ENCODE measurements at places on chromosomes 7 and 10. TPM values are rescaled to one million over a fixed set of nuclear protein-coding genes. Genes with fewer than 3 reads are reported as not detected.
A peak's percentile ranks its signal among the peaks of the same experiment; 100 is the strongest.

GRCh38 chr7:132881317-132881716, 200.6 kb downstream of the CHCHD3 start:
- no peak for DNase-seq
- H3K27ac ChIP-seq: no peak overlapping the region
- H3K4me3 ChIP-seq: no peak overlapping the region
- no peaks in the 10 kb centered on the region for H3K4me1 ChIP-seq

Gene NPY4R
- not detected for total RNA-seq

DNA sequence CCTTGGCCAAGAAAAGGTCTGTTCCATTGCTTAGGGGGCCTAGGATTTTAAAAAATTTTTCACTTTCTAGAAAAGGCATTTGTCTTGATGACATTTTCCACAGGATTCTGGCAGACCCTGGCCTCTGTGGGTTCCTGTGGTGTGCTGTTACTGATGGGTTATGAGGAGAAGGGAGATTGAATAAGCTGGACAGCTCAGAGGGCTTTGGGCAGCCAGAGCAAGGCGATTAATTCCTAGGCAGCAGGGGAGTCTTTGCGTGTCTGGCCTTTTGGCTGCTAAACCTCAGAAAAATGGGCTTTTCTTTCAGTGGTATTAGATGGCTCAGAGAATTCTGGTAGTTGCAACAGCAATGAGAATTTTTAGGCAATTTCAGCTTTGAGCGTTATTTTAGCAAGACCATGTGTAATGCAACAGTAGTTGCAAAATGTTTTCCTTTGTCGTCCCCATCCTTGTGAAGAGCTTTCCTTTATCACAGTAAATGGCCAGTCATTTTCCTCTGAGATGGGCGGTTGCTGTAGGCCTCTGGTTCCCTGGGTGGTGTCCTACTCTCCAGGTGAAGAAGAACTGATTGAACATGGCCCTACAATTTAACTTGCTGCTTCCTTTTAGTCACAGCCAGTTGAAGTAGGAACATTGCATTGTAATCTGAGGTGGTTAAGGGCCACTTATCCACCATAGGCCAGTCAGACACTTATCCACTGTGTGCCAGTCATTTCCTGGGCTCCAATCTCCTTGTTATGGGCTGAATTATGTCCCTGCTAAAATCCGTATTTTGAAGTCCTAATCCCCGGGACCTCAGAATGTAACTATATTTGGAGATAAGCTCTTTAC, 43.2 kb downstream of the SH2D4B start:
- no peak overlapping the region for H3K4me3 ChIP-seq
- H3K36me3 ChIP-seq: no peaks in the 10 kb centered on the region
- no peaks in the 10 kb centered on the region for H3K4me1 ChIP-seq
- DNase-seq: no peak
- H3K27ac ChIP-seq: no peak overlapping the region

DNA sequence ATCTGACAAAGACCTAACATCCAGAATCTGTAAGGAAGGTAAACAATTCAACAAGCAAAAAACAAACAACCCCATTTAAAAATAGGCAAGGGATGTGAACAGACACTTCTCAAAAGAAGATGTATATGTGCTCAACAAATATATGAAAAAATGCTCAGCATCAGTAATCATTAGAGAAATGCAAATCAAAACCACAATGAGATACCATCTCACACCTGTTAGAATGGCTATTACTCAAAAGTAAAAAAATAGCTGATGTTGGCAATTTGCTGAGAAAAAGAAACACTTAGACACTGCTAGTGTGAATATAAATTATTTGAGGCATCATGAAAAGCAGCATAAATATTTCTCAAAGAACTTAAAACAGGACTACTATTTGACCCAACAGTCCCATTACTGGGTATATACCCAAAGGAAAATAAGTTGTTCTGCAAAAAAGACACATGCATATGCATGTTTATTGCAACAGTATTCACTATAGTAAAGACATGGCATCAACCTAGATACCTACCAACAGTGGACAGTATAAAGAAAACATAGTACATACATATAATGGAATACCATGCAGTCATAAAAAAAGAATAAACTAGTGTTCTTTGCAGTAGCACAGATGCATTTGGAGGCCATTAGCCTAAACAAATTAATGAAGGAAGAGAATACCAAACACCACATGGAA, 980.1 kb downstream of the KCNMA1 start:
- no peak for DNase-seq
- H3K4me1 ChIP-seq: no peaks in the 10 kb centered on the region
- H3K4me3 ChIP-seq: no peak overlapping the region
- H3K36me3 ChIP-seq: no peaks in the 10 kb centered on the region
- H3K27ac ChIP-seq: no peak overlapping the region

DNA sequence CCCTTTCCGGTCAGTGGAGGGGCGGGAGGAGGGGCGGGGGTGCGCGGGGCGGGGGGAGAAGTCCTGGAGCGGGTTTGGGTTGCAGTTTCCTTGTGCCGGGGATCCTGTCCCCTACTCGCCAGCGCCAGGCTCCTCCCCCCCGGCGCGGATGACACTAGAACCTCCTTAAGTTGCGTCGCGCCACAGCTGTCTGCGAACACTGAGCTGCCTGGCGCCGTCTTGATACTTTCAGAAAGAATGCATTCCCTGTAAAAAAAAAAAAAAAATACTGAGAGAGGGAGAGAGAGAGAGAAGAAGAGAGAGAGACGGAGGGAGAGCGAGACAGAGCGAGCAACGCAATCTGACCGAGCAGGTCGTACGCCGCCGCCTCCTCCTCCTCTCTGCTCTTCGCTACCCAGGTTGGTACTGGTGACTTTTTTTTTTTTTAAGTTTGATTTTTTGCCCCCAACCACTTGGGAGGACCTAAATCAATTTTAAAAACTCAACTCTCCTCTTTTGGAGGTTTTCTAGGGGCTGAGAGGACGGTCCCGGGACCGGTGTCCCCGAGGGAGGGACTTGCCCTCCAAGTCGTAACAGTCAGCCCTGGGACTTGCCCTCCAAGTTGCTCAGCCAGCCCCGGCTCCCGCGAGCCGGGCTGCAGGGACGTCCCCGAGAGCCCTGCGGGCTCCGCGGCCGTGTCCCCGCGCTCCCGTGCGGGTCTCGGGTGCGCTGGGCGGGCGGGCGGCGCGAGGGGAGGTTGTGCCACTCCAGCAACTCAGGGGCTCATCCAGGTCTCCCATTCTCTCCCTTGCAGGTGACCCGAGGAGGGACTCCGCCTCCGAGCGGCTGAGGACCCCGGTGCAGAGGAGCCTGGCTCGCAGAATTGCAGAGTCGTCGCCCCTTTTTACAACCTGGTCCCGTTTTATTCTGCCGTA, at the start of gene GATA3:
GATA3 (plus strand) TSS at position 195 of the 914 bp plus-strand sequence. CDS start 968 bp downstream, outside the sequence.
- no peak within 1 kb of the TSS for H3K27ac ChIP-seq
- peaks cover 97% of the 10 kb centered on the region for H3K27me3 ChIP-seq
- peaks cover 32% of the 10 kb centered on the region for H3K4me1 ChIP-seq
- no peak for DNase-seq
- peak within 1 kb of the TSS; percentile 39 for H3K4me3 ChIP-seq

GRCh38 chr10:125132344-125132743, 28.0 kb downstream of the CTBP2 start:
- no peak overlapping the region for H3K27ac ChIP-seq
- H3K4me1 ChIP-seq: peaks cover 52% of the 10 kb centered on the region
- no peak for DNase-seq
- no peaks in the 10 kb centered on the region for H3K27me3 ChIP-seq

DNA sequence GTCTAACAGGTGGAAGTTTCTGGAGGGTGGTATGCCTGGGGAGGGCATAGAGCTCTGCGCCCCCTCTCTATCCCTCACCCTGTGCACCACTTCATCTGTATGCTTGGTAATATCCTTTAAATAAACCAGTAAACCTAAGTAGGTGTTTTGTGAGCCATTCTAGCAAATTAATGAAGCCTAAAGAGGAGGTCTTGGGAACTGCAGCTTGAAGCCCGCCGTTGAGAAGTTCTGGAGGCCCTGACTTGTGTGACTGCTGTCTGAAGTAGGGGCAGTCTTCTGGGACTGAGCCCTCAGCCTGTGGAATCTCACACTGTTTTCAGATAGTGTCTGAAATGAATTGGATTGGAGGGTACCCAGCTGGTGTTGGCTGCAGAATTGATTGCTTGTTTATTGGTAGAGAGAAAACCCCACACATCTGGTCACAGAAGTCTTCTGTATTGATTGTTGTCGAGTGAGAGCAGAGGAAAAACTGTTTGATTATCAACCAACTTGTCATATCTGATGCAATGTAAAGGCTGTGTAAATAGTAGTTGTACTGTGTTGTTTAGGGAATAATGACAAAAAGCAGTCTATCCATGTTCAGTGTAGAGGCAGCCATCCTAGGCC, 4.7 kb downstream of the CRCP start:
- H3K27ac ChIP-seq: no peak overlapping the region
- H3K27me3 ChIP-seq: no peaks in the 10 kb centered on the region
- H3K4me1 ChIP-seq: no peaks in the 10 kb centered on the region
- no peak for DNase-seq

Gene NACAD
- total RNA-seq: 6.4 TPM

DNA sequence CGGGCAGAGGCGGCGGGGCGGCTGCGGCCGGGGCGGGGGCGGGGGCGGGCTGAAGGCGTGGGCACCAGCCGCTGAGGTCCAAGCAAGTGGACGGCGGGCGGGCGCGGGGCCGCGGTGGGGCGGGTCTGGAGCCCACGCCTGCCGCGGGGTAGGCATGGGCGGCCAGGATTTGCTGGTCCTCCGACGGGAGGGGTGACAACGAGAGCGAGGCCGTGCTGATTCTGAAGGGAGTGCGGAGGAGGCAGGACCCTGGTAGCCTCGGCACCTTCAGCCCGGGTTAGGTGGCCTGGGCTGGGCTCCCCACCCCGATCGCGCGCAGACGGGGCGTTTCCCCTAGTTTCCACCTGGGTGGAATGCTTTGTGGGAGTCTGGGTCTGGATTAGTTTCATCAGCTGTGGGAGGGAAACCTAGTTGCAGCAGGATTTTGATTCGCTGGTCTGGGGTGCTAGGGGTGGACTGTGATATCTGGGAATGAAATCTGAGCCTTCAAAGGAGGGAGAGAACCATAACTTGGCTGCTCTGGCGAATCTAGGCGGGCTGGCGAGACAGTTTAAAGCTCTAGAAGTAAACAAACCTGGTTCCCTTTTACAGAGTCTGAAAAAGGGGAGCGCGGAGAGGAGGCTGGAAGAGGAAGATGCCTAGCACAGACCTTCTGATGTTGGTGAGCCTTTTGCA, 609 bp downstream of the SGPL1 start:
- DNase-seq: no peak
- peaks cover 21% of the 10 kb centered on the region for H3K36me3 ChIP-seq
- no peaks in the 10 kb centered on the region for H3K27me3 ChIP-seq
- H3K4me1 ChIP-seq: no peaks in the 10 kb centered on the region

Measured in H1 (cell line).